Left ventricle myocardium superior (tissue), 1 donor: ENCODE measurements at places on chromosomes 2 and 18.

DNA sequence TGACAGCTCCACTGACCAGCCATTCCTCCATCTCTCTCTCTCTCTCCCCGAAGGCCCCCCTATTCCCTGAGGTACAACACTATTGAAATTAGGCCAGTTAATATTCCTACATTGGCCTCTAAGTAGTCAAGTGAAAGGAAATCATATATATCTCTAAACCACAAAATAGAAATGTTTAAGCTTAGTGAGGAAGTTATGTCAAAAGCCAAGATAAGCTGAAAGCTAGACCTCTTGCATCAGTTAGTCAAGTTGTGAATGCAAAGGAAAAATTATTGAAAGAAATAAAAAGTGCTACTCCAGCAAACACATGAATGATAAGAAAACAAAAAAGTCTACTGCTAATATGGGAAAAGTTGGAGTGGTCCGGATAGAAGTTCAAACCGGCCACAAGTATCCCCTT is 301.3 kb upstream of the RBMS1 start:
- DNase-seq, result no peak

- DNase-seq, result no peak
Observed at GRCh38 chr2:201139836-201140604, 24.1 kb downstream of the CFLAR start.

DNA sequence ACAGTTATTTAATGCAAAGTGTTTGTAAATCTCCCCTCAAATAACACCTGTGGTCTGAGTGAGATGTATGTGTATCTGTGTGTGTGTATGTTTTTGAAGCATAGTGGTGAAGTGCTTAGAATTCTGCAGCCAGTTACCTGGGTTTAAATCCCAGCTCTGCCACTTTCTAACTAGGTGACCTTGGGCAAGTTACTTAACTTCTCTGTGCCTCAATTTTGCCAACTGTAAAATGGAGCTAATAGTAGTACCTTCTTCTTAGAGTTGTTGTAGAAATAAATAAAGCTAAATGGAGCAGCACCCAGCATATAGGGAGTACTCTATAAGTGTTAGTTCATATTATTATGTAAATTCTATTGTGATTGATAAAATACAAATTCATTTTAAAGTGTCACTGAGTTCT is 48.9 kb downstream of the TGFA start:
- no peak for DNase-seq

GRCh38 chr2:12155303-12156051 is 409.0 kb downstream of the LPIN1 start:
- peak; percentile 34 for DNase-seq
